Nucleus accumbens (tissue), 56 donors: ENCODE measurements at places on chromosomes 16 and 17.

- DNase-seq, result no peak
Observed at GRCh38 chr16:88854306-88855111, 2.2 kb downstream of the GALNS start.

GRCh38 chr16:72443809-72444208 is 271.9 kb upstream of the PMFBP1 start:
- no peak for DNase-seq

- no peak for DNase-seq
Observed at GRCh38 chr16:82425661-82426060, 201.1 kb upstream of the CDH13 start.

DNA sequence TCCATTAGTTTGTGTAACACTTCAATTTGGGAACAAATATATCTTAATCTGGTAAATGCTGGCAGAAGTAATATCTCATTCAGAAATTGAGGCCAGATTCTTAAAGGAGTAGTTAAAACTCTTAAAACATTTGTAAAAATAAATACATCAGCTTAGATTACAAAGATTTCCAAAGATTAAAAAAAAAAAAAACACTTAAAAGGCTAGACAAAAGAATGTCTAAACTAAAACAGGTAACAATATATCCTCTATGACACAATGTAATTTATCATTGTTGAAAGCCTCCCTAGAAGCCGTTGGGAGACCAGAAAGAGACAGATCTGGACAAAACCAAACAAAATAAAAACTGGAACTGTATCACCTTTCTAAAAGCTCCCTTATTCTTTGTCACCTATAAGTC is 3.5 kb downstream of the GPATCH8 start:
- no peak for DNase-seq

DNA sequence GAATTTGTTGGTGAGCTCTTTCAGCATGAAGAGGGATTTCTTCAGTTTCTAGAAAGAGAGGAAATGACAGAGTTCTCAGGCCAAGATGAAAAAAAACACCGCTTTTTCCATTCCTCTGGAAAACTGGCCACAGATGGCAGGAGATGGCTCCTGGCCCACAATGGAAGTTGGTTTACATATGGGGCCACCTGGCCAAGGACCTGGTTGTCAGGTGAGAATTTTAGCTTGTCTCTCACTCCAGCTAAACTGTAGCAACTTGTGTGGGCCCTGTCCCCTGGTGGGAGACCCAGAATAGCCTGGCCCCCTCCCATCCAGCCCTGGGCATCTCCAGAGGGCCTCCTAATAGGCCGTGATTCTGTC is 33.6 kb downstream of the LGALS9 start:
- DNase-seq, result no peak

DNA sequence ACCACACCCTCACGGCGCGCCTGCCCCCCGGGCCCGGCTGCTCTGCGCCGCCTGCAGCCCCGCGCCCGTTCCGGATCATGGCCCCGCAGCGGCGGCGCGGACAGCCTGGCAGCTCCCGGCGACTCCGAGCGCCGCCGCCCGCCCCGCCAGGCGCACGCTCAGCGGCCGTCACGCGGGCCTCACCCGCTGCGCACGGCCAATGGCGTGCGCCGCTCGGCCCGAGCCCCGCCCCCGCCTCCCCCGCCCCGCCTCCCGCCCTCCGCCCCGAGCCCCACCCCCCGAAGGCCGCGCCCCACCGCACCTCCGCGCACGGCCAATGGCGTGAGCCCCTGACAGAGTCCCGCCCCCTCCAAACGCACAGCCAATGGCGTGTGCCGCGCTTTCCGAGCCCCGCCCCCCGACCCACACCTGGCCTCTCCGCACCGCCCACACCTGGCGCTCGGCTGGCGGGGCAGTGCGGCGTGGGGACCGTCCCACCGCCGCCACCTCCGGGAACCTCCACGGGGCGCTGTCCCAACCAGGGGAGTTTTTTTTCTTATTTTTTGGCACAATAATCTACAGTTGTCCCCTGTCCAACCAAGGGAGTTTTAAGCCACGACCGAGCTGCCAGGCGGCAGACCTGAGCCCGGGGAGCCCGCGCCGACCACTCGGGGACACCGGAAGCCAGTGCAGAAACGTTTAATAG is at the start of gene PCYT2:
PCYT2 (minus strand) TSS at position 123 of the 685 bp plus-strand sequence; CDS start at position 79, 44 bp downstream.
- DNase-seq, result peak; percentile 79

DNA sequence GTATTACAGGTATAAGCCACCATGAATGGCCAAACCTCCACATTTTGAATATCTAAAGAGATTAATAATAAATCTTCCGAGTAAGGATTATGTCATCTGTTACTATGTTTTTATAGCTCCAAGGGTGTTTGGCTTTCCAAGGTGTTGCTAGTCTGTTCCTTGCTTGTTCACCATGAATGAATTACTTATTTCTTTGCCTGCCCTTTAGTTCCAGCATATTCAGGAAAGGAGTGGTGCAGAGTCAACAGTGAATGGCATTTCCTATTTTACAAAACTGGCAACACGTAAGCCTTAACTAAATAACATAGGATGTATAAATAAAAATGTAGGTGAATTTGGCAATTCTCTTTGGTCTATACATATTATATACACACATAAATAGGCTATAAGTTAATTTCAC is 70.3 kb downstream of the MYO1D start:
- no peak for DNase-seq

DNA sequence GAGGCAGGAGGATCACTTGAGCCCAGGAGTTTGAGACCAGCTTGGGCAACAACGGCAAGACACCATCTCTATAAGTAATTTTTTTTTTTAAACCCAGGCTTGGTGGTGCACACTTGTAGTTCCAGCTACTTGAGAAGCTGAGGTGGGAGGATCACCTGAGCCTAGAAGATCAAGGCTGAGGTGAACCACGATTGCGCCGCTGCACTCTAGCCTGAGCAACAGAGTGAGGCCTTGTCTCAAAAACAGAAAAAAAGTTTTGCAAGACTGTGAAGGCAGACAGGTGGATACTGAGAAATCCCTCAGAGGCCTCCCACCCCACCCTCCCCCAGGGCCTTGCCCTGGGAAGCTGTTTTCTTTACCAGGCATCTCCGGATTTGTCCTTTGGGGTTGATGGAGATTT is 125.4 kb downstream of the MGAT5B start:
- no peak for DNase-seq

GRCh38 chr16:80323808-80324195 is 217.0 kb upstream of the DYNLRB2 start:
- no peak for DNase-seq

GRCh38 chr17:18362698-18363100 is 651 bp downstream of the SHMT1 start:
- peak; percentile 79 for DNase-seq

- no peak for DNase-seq
Observed at GRCh38 chr16:68111379-68111778, 26.2 kb downstream of the NFATC3 start.

DNA sequence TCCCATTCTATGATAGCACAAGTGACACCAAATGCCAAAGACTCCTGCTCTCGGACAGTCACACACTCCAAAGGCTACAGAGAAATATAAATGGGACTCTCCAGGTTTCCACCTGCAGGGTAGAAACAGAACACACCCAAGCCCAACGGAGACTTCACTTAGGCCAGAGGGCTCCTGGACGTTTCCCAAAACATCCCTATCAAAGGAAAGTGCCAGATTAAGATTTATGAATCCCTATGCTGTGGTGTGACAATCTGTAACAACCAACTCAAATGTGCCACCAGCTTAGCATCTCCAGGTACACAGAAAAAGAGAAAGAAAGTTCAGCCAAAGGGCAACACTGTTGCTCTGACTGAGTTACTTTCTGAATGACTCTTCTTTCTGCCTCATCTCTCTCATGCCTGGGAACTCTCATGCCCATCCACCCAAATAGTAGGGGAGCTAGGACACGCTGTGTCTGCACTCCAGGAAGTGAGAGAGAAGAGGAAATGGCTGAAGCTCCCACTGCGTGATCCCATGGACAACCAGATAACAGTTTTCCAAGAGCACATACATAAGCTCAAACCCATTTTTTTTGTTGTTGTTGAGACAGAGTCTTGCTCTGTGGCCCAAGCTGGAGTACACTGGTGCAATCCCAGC is 49.7 kb downstream of the SMG6 start:
- no peak for DNase-seq

DNA sequence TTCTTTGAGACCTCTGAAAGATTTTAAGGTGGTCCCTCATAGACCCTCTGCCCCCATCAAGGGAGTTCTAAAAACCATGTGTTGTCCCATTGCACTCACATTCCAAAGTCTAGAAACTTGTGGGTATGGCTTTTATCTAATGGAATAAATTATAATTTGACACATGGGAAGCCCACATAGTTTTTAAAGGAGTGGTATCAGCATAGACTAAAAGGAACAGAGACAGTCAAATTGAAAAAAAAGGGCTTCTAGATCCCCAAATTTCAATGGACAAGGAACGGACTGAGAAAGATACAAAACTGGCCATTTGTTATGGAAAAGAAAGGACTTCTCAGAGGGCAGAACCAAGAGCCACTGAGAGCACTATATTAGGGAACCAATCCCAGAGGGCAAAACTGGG is 48.7 kb upstream of the ICAM2 start:
- no peak for DNase-seq

- no peak for DNase-seq
Observed at GRCh38 chr17:34797720-34798119, 163.5 kb downstream of the CCT6B start.

- no peak for DNase-seq
Observed at GRCh38 chr17:6304894-6305612, 129.9 kb downstream of the AIPL1 start.

DNA sequence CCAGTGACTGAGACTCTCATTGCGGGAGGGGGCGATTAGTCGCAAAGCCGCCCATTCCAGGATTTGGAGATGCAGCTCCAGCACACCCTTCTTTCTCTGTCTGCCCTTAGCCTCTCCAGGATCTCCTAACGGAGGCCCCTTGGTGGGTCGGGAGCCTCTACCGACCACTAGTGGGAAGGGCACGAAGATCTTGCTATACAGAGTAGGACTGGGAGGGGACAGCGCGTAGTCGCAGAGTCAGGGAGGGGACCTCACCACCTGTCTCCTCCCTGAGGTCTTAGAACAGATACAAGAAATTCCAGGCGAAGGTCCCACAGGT is 588 bp upstream of the SMTNL2 start:
- DNase-seq, result no peak

DNA sequence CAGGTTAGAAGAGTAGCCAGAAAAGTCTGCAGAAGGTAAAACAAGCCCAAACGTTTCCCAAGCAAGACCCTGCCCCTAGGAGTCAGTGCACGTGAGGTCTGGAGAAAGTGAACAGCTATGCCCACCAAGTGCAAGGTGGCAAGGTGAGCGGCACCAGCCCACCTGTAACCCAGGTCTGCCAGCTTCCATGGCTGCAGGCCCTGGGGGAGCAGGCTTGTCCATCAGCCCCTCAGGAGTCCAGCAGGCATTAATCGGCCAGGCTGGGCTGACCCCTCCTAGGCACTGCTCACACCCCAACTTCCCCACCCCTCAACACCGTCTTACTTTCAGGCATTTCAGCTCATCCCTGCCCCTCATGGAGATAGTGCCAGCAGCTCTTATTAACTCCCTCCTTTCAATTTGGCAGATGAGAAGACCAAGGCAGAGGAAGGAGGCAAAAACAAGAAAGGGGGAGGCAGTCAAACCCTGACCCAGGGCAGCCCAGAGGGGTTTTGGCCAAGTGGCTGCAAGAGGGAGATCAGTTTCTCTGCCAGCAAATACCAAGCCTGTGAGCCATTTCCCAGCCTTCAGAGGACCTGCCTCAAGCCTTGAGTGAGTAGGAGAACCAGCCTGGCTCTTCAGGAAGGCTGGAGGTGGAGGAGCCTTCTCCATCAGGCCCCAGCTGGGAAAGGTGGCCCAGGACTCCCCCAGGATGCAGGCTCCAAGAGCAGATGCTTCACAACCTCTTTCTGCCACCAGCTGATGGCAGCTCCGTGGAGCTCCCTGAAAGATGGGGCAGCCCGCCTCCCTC is 14.7 kb downstream of the BEAN1 start:
- DNase-seq, result no peak

DNA sequence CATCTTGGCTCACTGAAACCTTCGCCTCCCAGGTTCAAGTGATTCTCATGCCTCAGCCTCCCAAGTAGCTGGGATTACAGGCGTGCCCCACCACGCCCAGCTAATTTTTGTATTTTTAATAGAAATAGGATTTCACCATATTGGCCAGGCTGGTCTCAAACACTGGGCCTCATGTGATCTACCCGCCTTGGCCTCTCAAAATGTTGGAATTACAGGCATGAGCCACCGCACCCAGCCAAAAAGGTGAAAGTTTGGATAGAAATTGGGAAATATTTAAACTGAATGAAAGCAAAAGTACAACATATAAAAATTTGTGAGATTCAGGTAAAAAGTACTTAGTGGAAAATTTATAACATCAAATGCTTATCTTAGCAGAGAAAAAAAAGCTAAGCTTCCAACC is 52.9 kb upstream of the KIFC3 start:
- DNase-seq, result no peak

GRCh38 chr17:82837586-82838320 is 2.1 kb downstream of the ZNF750 start:
- no peak for DNase-seq

DNA sequence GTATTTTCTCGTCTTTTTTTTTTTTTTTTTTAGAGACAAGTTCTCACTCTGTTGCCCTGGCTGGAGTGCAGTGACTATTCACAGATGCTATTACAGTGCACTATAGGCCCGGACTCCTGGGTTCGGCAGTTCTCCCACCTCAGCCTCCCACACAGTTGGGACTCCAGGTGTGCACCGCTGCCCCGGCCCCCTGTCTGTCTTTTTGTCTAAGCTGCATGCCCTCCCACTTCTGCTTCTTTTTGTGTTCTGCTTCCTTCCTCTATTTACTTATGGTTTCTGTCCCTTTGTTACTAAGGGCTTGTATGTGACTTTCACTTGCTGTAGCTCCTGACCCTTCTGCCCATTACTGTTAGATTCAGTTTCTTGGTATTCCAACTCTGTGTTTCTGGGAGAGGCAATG is 20.5 kb downstream of the SLC7A6 start:
- DNase-seq, result no peak

GRCh38 chr16:10897134-10897533 is 20.1 kb downstream of the CIITA start:
- no peak for DNase-seq

GRCh38 chr16:4369007-4369733 is 2.5 kb upstream of the VASN start:
- DNase-seq, result no peak

DNA sequence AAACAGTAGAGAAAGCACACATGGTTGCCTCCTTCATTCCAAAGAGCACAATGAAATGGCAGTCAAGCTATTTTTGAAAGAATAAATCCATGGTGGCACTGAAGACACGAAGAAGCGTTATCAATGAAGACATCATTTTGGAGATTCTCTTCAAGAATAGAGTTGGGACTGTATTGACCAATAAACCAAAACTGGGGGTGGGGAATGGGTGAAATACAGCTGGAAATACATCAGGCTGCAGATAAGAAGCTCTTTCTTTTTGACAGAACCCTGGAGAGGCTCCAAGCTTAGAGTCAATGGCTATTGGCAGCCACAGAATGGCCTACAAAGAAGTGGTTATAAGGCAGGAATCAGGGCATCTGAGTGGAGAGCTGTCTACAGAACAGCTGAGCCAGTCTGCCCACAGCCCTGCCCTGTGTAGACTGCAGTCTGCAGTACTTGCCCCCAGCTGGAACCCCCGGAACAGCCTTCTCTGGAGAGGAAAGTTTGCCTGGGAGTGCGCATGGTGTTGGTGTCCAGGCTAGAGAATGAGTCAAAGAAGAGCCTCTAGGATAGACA is 100.4 kb downstream of the STX8 start:
- DNase-seq, result no peak

- no peak for DNase-seq
Observed at GRCh38 chr17:76948726-76949342, 80.6 kb downstream of the MGAT5B start.
